CD4-positive, CD25-positive, alpha-beta regulatory T cell (primary cell): ENCODE measurements at places on chromosomes 11 and 22. TPM values are rescaled to one million over a fixed set of nuclear protein-coding genes. Genes with fewer than 3 reads are reported as not detected.

The CCDC87 gene
- polyA plus RNA-seq, result not detected

The KRTAP5-7 gene
- polyA plus RNA-seq, result not detected

The OR4C46 gene
- not detected for polyA plus RNA-seq

The KIF18A gene
- 1.6 TPM for polyA plus RNA-seq

The OR4C13 gene
- not detected for polyA plus RNA-seq

The POLD4 gene
- 117 TPM for polyA plus RNA-seq

The CSF2RB gene
- polyA plus RNA-seq, result 10.6 TPM

The NCAPH2 gene
- 37.9 TPM for polyA plus RNA-seq

The MYO18B gene
- not detected for polyA plus RNA-seq

The DDT gene
- 142 TPM for polyA plus RNA-seq

The TUG1 gene
- polyA plus RNA-seq, result 19.4 TPM

The GRM5 gene
- polyA plus RNA-seq, result not detected

The LIPT2 gene
- 20.7 TPM for polyA plus RNA-seq

The OR8J3 gene
- polyA plus RNA-seq, result not detected

The OR51E2 gene
- not detected for polyA plus RNA-seq

DNA sequence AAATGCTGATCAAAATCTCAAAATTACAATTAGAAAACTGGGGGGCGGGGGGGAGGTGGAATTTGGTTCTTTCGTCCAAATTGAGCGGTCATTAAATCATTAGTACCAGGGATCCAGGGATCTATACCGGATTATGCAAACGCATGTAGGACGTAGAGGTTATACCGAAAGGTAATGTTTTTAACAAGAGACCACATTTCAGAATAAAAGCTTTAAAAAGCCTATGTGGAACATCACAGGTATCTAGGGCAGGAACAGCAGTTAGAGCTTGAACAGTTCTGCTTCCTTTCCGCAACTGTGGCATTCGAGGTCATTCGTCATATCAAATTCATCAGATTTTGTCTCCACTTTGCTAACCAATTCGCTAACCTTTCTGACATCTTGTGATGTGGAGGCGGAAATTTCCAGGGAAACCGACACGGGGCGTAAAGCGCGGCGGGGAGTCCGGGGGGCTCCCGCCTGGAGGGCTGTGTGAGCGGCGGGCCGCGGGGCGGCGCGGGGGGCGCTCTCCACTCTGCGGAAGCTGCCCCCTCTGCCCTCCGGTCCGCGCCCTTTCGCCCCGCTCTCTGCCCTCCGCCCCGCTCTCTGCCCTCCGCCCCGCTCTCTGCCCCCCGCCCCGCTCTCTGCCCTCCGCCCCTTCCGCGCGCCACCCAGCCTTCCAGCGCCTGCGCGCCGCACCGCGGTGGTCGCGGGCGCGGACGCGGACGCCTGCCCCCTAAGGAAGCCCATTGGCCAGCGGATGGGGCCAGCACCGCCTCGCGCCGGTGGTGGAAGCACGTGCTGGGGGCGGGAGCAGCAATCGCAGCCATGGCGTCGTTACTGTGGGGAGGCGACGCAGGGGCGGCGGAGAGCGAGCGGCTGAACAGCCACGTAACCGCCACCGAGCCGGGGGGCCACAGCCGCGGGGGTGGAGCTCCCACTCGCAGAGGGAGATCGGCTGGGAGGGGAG is at the start of gene DDX25:
DDX25 (plus strand) TSS at position 798 of the 949 bp plus-strand sequence; CDS start at position 808, 10 bp downstream.
- DNase-seq, result peak; percentile 17

GRCh38 chr22:46052801-46053562 is 76.0 kb upstream of the WNT7B start:
- no peak for DNase-seq

DNA sequence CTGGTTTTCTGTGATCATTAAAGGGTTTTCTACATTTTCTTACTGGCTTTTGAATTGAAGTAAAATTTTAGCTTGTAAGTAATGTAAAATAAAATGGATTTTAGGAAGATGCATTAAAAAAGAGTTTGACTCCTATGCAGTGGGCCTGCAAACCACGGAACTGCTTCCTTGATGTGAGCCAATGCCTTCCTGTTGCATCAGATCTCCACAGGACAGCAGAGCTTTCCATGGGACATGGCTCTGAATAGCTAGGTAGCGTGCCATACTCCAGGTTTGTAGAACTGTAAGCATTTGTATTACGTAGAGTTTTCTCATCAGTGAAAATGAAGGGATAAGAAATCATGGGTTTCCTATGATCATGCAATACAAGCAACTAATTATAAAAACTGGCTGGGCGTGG is 133.4 kb downstream of the SWAP70 start:
- DNase-seq, result no peak

DNA sequence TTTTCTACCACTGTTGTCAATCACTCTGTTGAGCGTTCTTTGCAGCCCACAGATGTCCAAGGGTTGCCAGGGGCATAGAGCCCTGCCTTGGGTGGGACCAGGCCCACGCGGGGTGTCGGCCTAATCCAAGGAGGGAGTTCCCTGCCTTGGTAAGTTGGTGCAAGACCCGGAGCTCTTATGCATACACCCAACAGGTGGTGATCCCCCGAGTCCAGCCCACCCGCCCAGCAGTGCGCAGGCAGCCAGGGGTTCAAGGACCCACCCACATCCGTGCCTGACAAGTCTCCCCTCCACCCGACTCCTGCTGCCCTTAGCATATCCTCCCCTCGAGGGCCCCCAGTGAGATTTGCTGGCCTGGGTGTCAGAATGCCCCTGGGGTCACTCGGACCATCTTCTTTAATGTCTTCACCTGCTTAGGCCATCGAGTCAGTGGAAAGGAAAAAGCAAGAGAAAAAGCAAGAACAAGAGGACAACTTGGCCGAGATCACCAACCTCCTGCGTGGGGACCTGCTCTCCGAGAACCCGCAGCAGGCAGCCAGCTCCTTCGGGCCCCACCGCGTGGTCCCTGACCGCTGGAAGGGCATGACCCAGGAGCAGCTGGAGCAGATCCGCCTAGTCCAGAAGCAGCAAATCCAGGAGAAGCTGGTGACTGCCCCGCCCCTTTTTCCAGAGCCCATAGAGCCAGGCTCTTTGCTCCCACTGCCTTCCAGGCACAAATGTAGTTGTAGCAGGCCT is 12.2 kb downstream of the RIBC2 start:
- DNase-seq, result no peak

DNA sequence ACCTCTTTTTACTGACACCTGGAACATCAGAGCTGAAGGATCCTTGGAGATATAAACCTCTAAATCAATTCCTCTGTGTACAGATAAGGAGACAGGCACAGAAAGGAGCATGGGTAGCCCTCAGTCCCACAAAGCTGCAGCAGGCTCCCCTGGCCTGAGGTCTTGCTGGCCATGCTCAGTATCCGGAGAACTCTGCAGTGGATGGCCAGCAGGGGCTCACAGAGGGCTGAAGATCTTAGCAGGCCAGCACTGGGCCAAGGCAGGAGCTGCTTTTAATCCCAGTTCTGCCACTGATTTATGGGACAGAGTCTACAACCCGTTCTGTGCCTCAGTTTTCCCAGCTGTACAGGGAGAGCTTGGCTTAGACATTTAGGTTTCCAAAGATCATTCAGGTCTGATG is 52.6 kb upstream of the LRRC32 start:
- no peak for DNase-seq

- DNase-seq, result no peak
These were observed 33.6 kb downstream of the MACROD1 start for GRCh38 chr11:64132191-64132771.

DNA sequence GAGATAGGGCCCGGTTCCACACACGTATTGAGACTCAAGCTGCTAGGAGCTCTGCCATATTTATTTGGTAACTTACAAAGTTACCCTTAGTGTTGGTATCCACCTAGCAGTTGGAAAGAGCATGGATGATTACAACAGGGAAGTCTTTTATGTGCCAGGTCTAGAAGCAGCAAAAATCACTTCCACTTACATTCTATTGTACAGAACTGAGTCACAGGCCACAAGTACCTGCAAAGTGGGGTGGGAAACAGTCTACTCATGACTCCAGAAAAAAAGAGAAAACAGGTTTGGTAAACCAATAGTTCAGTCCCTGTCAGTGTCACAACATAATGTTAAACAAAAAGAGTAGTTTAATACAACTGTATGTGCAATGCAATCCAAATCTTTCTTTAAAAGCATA is 279.6 kb upstream of the PITPNB start:
- no peak for DNase-seq

- peak; percentile 23 for DNase-seq
These were observed 38.6 kb upstream of the BMAL1 start for GRCh38 chr11:13238879-13239514.

- no peak for DNase-seq
These were observed 145.9 kb downstream of the GRIK4 start for GRCh38 chr11:120657306-120658070.

DNA sequence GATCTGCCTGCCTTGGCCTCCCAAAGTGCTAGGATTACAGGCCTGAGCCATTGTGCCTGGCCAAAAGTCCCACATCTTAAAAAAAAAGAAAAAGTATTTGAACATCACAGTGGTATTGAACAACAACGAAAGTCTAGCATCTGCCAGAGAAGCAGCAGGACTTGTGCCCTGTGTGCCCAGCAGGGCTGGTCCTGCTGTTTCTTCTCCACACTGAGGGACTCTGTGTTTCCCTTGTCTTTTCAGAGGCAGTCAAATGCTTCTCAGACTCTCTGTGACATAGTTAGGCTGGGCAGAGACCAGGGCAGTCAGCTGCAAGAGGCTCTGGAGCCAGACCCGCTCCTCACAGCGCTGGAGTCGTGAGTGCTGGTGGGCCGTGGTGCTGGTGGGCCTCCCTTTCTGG is 56.2 kb downstream of the SBF1 start:
- DNase-seq, result no peak

DNA sequence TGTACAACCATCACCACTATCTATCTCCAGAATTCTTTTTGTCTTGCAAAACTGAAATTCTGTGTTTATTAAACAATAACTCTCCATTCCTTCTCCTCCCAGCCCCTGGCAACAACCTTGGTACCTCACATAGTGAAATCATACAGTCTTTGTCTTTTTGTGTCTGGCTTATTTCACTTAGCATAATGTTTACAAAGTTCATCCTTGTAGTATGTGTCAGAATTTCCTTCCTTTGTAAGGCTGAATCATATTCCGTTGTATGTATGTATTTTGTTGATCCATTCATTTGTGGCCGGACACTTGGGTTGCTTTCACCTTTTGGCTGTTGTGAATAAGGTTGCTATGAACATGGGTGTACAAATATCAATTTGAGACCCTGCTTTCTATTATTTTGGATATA is 243.7 kb upstream of the TBCEL start:
- no peak for DNase-seq

- DNase-seq, result peak; percentile 15
These were observed 1.1 kb downstream of the PANX1 start for GRCh38 chr11:94129512-94130297.

- no peak for DNase-seq
These were observed 3.1 kb downstream of the ENDOD1 start for GRCh38 chr11:95092549-95093324.

- DNase-seq, result no peak
These were observed 26.6 kb downstream of the DKK3 start for GRCh38 chr11:11981840-11982239.

- no peak for DNase-seq
These were observed 198.8 kb upstream of the SEZ6L start for GRCh38 chr22:25970374-25970911.

DNA sequence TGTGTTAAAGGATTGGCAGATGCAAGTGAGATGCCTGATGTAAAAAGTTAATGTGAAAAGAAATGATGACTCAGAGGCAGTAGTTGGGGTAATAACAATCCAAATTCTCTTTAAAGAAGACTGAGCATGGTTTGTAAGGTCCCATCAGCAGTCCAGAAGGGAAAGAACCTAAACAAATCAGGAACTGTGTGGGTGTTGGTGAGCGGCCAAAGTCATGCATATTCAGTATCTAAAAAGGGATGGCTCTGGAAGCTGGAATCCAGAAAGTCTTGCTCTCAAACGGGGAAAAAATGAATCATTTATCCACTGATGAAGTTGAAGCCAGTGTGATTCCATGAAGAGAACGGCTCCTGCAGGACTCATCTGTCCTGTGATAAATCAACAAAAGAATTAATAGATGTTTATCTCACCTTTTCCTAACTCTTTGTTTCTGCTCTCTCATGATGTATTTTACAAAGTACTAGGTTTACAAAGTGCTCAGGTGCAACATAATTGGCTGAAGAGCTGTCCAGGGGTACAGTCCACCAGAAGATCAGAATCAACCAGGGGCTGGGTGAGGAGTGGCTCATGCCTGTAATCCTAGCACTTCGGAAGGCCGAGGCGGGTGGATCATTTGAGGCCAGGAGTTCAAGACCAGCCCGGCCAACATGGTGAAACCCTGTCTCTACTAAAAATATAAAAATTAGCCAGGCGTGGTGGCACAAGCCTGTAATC is 20.5 kb upstream of the SORL1-AS1 start:
- no peak for DNase-seq

- DNase-seq, result peak; percentile 9
These were observed 108.2 kb downstream of the SLC36A4 start for GRCh38 chr11:93089474-93090102.

DNA sequence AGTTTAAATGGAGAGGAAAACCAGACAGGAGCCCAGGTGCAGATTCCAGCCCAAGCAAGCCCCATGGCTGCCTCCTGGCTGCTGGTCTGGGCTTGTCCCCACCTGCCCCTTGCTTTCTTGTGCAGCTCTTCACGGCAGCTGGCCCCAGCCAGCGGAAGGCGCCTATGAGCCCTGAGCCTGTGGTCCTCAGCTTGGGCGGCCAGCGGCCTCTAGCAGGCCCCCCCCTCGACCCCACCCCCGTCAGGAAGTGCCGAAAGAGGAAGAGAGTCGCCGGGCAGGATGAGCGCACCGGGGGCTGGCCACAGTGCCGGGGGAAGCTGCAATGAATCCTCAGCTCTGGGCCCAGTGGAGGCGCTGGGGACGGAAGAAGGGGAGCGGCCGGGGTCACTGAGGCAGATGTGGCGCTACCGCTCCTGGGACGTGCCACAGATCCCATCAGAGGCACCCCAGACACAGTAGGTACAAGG is 2.1 kb upstream of the DGKZ start:
- DNase-seq, result peak; percentile 16

GRCh38 chr11:128261011-128261421 is 326.3 kb downstream of the ETS1 start:
- no peak for DNase-seq

DNA sequence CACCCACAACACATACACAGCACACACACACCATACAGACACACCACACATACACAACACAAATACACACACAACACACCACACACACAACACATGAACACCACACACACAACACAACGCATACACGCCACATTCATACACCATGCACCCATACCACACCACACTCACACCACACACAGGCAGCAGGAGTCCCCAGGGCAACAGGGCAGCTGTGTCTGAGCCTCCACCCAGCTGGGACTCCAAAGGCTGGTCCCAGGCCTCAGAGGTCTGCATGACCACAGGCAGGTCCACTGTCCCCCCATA is 3.3 kb upstream of the WNT7B start:
- DNase-seq, result no peak

DNA sequence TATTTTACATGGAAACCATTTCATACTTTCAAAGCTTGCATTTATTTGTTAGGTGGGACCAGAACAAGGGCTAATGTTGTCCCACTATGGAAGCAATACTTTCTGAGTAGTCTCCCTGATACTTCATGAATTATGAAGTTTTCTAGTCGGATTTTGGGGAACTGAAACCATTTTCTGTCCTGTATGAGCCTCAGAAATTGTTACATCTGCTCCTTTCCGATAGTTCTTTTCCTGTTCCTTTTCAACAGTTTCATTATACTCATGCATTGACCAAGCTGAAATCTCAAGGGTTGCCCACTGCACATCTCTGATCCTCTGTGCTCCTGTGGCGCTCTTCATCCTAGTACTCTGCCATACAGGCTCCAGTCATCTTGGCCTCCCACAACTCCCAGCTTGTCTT is 31.5 kb upstream of the GLYATL1 start:
- DNase-seq, result no peak

GRCh38 chr11:26835611-26836010 is 113.8 kb upstream of the SLC5A12 start:
- DNase-seq, result no peak
